Calu3 (cell line): ENCODE measurements at places on chromosomes 7 and 10. TPM values are rescaled to one million over a fixed set of nuclear protein-coding genes. Genes with fewer than 3 reads are reported as not detected.

EMX2 gene
- not detected in 2 replicates for total RNA-seq

WIPF3 gene
- total RNA-seq, result 4.9 and 6.4 TPM in 2 replicates

NAT16 gene
- not detected in 2 replicates for total RNA-seq

VWA2 gene
- total RNA-seq, result 4.2 and 5.8 TPM in 2 replicates

DNA sequence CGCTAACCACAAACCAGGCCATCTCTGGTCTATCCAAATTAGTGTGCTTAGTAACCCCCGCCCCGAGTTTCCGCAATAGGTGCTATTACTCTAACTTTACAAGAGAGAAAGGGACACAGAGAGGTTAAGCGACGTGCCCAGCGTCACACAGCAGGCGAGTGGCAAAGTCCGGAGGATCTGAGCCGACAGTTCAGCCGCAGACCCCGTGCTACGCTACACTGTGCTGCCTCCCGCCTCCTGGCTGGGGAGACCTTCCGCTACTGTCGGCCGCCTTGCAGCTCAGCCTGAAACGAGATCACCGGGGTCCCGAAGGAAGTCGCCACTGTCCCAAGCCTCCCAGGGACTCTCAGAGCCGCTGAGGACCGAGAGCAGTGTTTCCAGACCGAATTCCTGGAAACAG is 799 bp downstream of the INTS1 start:
- no peak for DNase-seq

CTTNBP2 gene
- total RNA-seq, result 2.3 and 2.4 TPM in 2 replicates

BLNK gene
- total RNA-seq, result 7.5 and 9.5 TPM in 2 replicates

- DNase-seq, result no peak
These were observed 6.3 kb upstream of the SMKR1 start for GRCh38 chr7:129495987-129496386.

- no peak for DNase-seq
These were observed 47.3 kb upstream of the TES start for GRCh38 chr7:116162992-116163391.
